Stimulated activated CD4-positive, alpha-beta T cell treated with anti-CD3 and anti-CD28 coated beads, Interleukin-1b, Interleukin-23, amount 100 ng/mL, for 1 hour (primary cell): ENCODE measurements at places on chromosomes 12 and 14.

GRCh38 chr14:53368066-53368465 lies 214.9 kb upstream of the DDHD1 start:
- DNase-seq: no peak

DNA sequence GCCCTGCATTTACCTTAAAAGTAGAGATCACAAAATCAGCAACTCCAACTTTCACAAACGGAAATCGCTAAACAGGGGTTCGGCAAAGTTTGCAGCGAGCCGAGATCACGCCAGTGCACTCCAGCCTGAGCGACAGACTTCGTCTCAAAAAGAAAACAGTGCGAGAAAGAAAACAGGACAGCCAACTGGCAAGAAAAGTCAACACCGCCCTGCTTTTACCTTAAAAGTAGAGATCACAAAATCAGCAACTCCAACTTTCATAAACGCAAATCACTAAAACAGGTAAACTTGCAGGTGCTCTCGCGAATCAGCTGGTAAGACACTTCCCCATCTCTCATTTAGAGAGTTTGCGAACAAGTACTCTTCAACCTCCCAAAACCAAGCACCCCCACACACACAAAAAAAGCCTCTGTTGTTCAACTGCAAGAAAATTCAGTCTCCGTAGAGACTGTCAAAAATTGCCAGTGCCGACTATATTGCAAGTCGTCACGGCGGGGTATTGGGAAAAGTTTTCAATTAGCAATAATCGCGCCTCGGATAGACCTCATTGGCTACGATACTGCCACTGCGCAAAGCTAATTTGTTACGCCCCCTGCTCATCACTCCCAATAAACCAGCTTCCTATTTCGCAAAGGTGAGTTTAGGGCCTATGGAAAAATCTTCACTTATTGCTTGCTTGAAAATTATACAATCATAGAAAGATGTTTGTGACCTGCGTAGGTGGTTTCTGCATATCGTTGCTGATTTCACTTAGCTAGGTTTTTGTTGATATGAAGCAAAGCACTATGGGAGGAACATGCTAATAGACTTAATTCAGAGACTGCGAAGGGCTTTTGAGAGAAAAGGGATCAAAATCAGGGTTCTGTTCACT lies at the start of gene RNU4-1:
RNU4-1 (minus strand) TSS at position 577 of the 871 bp plus-strand sequence.
- peak; percentile 47 for DNase-seq

- no peak for DNase-seq
These were observed at the start of gene RILPL1 for GRCh38 chr12:123533672-123534643. TSS of gene RILPL1 (minus strand) at chr12:123533719. CDS start at chr12:123533482, 237 bp downstream.

DNA sequence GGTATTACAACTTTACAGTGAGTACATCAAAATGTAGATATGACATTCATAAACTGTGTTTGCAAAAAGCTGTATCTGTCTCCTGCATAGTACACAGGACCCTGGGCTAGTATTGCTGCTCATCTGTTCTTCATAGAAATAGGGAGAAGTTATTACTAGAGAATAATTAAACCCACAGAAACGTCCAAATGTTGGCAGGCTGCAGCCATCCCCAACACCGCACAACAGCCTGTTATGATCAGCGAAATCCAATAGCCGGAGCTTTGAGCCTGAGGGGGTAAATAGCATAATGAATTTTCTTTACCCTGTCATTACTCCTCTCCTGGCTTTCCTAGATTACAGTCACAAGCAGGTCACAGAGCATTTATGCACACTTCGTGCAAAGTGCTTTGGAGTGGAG lies 178.0 kb downstream of the DACT1 start:
- DNase-seq: no peak

DNA sequence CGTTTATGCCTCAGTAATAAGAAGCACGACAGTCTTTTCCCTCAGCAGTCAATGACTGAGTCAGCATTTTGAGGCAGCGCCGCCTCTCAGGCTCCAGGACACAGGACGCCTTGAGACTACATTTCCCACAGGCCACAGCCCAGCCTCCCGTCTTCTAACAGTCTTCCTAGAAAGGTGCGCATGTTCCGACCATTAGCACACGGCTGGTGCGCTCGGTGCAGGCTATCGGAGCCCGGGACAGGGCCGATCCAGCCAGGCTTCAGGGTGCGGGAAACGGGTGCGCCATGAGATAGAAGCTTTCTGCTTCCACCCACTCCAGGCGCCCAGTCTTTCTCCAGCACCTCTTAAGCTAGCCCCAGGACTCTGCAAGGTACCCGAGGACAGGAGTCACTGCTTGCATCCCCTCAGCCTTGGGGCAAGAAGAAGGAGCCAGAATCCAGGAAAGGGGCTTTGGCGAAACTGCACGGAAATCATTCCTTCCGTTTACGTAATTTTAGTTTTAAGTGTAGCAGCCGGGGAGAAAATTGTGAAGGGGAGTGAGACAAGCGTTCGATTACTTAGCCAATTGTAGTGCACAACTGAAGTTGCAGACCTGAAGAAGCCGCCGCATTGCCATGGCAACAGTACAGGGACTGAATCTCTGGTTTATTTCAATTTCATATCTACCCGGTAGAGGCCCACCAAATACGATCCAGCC lies 54.0 kb downstream of the ZNF641 start:
- DNase-seq: peak; percentile 14

DNA sequence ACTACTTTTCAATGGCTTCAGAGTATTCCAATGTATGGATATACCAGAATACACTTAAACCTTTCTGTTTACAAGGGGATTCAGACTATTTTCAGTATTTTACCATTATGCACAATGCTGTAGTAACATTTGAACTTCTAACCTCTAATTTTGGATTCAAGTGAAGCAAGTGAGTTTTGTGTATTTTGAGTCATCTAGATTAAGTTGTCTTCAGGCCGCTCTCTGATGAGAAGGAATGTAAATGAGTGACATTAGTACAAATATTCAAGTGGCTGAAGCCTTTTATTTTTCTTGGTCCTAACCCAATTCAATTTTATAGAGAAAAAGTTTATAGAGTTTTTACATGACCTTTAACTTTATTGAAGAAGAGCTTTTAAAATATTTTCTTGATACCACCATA lies 125.6 kb downstream of the PDE3A start:
- DNase-seq: no peak

GRCh38 chr12:47570151-47570550 lies 135.7 kb downstream of the RPAP3 start:
- DNase-seq: no peak

GRCh38 chr14:105968291-105968690 lies 441.9 kb downstream of the TMEM121 start:
- DNase-seq: no peak

- DNase-seq: no peak
These were observed 24.8 kb downstream of the PELI2 start for GRCh38 chr14:56143025-56143424.

GRCh38 chr12:108699955-108700563 lies 31.3 kb downstream of the CORO1C start:
- DNase-seq: no peak

DNA sequence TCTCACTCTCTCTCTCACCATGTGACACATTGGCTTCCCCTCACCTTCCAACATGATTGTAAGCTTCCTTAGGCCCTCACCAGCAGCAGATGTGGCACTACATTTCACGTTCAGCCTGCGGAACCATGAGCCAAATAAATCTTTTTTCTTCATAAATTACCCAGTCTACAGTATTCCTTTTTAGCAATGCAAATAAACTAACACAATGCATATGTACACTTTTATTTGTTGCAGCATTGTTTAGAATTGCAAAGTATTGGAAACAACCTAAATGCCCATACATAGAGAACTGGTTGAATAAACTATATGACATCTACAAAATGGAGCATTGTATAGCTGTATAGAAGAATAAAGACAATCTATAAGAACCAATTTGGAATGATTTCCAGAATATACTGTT lies 487.6 kb downstream of the FUT8 start:
- no peak for DNase-seq
